ENCODE measurements at places on chromosomes 3 and 15.

GRCh38 chr15:41096178-41096577 lies 19.9 kb downstream of the INO80 start:
- no peak for DNase-seq

- DNase-seq = no peak
Measured at GRCh38 chr3:72047221-72047871, 262.4 kb upstream of the PROK2 start.

- no peak for DNase-seq
Measured at GRCh38 chr3:59424268-59425010, 374.6 kb upstream of the CFAP20DC start.

DNA sequence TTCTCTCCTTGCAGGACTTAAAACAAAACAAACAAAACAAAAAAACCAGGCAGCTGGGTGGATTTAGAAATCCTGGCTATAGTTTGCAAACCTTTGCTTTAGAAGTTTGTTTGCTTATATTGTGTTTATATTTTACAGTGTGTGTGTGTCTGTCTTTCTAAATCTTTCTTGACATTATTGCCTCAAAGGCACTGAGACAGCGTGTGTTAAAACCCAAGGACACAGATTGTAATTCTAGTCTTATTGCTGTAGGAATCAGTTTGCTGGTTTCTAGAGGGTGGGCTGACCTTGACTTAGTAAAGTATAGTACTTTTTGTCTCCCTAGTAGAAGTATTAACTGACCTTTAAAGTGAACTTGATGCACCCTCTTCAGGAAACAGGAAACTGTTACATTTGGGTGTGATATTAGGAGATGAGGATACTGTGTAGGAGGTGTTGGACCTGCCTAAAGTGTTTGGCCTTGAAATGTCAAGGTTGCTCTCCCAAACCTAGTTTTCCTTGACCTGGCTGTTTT lies 71.0 kb downstream of the TCF12 start:
- peak; percentile 5 for DNase-seq

- no peak for DNase-seq
Measured at GRCh38 chr15:72065801-72066200, 52.1 kb downstream of the MYO9A start.

DNA sequence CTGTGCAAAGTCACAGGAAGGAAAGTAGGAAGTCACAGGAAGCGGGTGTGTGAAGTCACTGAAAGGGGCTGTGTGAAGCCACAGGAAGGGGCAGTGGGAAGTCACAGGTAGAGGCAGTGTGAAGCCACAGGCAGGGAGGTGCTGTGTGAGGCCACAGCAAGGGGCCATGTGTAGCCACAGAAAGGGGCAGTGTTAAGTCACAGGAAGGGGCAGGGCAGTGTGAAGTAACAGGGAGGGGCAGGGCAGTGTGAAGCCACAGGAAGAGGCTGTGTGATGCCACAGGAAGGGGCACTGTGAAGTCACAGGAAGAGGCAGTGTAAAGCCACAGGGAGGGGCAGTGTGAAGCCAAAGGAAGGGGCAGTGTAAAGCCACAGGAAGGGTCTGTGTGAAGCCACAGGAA lies 36.5 kb downstream of the GASK1A start:
- no peak for DNase-seq

- DNase-seq = no peak
Measured at GRCh38 chr15:68425428-68426060, 6.4 kb downstream of the ITGA11 start.

GRCh38 chr3:50173685-50174516 lies 17.5 kb upstream of the GNAT1 start:
- DNase-seq = no peak

- no peak for DNase-seq
Measured at GRCh38 chr3:8446845-8447244, 54.8 kb upstream of the LMCD1 start.
